ENCODE measurements at places on chromosomes 7 and 10. TPM values are rescaled to one million over a fixed set of nuclear protein-coding genes. Genes with fewer than 3 reads are reported as not detected.

DNA sequence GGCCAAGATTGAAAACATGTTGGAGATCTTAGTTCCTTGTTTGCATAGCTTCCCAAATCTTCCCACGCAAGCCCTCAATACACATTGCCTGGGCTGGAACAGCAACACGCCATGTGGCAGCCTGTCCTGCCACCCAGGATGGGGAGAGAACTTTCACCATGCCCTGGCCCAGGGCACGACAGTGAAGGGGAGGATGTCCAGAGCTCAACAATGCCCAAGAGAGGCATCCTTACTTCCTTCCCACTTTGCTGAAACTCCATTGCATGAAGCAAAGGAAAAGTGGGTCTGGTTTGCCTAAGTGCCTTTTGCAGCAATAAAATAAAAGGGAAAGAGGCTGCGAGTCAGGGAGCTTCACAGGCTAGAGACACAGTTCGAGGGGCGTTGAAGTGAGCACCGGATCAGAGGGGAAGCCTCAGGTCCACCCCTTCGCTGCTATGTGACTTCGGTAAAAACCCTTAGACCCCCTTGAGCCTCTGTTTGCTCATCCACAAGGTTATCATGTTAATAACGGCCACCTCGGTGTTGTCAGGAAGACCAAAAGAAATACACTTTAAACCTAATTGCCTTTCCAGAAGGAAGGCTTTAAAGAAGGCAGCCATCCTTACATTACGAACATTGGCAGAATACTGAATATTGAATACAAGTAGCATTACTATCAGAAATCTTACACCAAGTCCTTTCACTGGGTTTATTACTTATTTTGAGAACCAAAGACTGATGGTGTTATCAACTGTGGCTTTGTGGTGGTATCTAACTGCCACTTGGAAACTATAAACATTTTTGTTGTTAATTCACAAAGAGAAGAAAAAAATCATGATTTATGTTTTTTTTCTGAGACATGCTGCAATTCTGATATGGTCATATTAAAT is 133.3 kb downstream of the ICA1 start:
- DNase-seq = no peak

- no peak for DNase-seq
These were observed 235.8 kb upstream of the IGFBP3 start for GRCh38 chr7:46156853-46157252.

- no peak for DNase-seq
These were observed 9.1 kb upstream of the CXCL12 start for GRCh38 chr10:44393834-44394547.

The OPALIN gene
- total RNA-seq = not detected

DNA sequence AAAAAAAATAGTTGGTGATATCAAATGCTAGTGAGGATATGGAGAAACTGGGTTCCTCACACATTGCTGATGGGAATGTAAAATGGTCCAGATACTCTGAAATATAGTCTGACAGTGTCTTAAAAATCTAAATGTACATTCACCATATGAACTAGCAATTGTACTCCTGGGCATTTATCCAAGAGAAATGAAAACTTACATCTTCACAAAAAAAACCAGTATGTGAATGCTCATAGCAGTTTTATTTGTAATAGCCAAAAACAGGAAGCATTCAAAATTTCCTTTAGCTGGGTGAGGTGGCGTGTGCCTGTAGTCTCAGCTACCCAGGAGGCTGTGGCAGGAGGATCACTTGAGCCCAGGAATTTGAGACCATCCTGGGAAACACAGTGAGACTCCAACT is 2.1 kb upstream of the SSC4D start:
- no peak for DNase-seq

DNA sequence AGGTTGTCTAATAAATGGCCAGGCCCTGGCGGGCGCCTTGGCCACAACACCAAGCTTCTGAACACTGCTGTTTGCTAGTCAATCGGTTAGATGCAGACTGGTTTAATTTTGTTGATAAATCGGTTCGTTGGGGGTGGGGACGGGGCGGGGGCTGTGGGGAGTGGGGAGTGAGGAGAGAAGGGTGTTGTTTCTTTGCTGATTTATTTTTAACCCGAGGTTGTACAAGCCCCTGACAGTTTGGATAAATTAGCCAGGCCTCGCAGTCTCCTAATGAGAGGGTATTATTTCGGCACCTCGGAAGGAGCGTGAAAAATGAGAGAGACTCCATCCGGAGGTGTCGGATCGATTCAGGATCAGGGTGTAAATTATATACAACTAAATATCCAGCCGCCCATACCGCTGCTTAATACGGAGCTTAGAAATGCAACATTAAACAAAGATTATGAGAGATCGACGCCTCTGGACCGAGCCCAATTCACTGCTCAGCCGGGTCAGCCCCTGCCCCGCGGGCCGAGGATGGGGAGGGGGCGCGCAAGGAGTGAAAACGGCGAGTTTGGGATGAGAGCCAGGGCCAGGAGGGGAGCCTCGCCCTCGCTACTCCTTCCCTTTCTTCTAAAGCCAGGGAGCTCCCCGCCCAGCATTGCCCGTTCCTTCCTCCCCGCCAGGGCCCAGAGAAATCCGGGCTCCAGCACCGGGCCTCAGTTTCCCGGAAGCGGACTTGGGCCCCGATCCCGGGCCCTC is 8.0 kb downstream of the UNCX start:
- DNase-seq = no peak

The MMRN2 gene
- 18.8 TPM for total RNA-seq

The BLNK gene
- total RNA-seq = 7.0 TPM

- no peak for DNase-seq
These were observed 158.9 kb downstream of the EGFR start for GRCh38 chr7:55177589-55178261.

- no peak for DNase-seq
These were observed 431.5 kb upstream of the PCDH15 start for GRCh38 chr10:55232553-55232952.

DNA sequence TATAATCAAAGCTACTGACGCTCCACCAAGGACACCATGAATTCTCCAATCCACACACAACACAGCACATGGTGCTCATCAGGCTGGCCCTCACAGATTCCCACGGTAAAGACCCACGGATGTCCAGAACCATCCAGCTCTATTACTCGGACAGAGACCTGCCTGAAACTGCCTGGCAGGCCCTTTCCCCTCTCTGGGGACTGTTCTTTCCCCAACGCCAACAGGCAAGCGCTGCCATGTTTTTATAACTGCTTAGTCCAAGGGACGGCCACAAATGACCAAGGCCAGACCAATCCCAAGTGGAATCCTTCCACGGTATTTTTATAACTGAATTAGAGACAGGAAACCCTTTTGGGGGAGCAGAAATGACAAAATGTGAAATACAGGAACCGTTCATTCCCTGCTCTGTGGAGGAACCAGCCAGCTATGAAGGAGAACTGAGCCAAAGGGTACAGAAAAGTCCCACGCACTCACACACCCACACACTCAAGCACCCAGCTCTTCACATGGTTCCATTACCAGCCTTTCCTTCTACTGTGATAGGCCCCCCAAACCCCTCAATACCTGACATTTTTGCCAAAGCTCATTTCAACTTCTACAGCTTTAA is 4.1 kb downstream of the PIP4K2A start:
- DNase-seq = no peak

GRCh38 chr7:140229101-140229525 is 52.3 kb upstream of the KDM7A start:
- DNase-seq = no peak

GRCh38 chr10:28684986-28685580 is 7.8 kb downstream of the BAMBI start:
- no peak for DNase-seq

DNA sequence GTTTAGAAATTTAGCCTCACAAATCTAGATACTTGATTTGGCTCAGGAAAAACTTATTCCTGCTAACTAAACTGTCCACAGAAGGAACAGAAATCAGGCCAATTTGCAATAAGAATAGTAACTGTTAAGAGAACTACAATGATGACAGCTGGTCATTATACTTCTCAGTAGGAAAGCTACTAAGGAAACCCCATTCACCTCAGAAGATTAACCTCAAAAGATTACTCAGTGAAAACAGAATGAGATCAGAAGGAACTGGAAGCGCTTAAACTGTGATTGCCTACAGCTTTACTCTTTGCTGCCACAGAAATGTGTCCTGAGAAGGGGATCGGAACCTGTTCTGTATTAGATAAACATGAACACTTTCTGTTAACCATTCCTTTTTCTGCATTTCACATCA is 24.3 kb upstream of the DNAJB12 start:
- DNase-seq = no peak

GRCh38 chr10:60021361-60021760 is 115.0 kb upstream of the CCDC6 start:
- DNase-seq = no peak

GRCh38 chr10:5283305-5284158 is 81.2 kb upstream of the UCN3 start:
- no peak for DNase-seq

- DNase-seq = no peak
These were observed 267.4 kb downstream of the ADK start for GRCh38 chr10:74418285-74418872.

GRCh38 chr7:91814189-91814588 is 66.3 kb downstream of the MTERF1 start:
- no peak for DNase-seq

The STAMBPL1 gene
- 4.9 TPM for total RNA-seq

DNA sequence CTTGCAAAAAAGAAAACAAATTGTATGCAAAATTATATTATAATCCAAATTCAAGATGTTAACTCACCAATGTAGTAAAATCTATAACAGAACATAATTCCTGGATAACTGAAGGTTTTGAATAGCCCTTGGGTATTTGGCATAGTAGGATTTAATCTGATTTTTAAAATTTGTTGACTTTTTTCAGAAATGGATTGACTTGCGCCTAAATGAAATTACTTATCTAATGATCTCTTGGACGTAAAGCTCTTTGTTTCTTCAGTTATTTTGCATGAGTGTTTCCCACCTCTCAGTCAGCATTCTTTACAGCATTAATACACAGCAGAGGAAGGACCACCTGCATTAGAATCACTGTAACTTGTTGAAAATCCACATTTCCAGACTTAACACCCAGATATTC is 169.6 kb downstream of the SEPTIN7 start:
- no peak for DNase-seq

The KLHL7 gene
- total RNA-seq = 43.8 TPM

DNA sequence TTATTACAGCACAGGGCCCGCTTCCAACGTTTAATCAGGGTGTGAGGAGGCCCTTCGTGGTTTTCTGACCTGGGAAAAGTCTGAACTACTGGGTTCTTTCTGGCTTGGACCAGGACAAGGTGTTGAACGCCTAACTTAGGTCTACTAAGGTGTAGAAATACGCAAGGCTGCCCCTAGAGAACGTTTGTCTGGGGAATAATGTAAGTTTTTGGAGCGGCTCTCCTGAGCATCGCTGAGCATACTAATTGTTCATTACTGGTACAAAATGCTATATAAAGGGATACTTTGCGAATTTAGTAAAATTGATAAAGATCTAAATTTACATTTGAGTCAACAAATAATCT is 32.4 kb upstream of the TOMM7 start:
- no peak for DNase-seq

GRCh38 chr7:36044101-36044892 is 108.8 kb upstream of the EEPD1 start:
- DNase-seq = no peak

The MRLN gene
- total RNA-seq = not detected

- DNase-seq = peak; percentile 80
These were observed 7.3 kb upstream of the LBX1 start for GRCh38 chr10:101236376-101237080.

The EPDR1 gene
- total RNA-seq = 107 TPM

DNA sequence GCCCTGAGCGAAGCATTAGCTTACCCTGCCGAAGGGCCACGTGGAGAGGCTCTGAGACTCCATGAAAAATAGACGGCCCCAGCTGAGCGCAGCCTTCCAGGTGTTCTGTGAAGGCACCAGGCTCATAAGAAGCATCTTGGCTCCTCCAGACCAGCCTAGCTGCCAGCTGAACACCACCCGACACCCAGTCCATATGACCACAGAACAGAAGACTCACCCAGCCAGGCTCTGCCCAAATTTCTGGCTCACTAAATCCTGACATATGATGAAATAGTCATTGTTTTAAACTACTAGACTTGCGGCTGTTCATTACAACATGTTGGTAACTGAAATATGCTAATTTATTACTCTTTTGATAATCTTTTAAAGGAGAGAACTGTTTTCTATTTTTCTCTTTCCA is 99.5 kb upstream of the ABI1 start:
- DNase-seq = no peak

DNA sequence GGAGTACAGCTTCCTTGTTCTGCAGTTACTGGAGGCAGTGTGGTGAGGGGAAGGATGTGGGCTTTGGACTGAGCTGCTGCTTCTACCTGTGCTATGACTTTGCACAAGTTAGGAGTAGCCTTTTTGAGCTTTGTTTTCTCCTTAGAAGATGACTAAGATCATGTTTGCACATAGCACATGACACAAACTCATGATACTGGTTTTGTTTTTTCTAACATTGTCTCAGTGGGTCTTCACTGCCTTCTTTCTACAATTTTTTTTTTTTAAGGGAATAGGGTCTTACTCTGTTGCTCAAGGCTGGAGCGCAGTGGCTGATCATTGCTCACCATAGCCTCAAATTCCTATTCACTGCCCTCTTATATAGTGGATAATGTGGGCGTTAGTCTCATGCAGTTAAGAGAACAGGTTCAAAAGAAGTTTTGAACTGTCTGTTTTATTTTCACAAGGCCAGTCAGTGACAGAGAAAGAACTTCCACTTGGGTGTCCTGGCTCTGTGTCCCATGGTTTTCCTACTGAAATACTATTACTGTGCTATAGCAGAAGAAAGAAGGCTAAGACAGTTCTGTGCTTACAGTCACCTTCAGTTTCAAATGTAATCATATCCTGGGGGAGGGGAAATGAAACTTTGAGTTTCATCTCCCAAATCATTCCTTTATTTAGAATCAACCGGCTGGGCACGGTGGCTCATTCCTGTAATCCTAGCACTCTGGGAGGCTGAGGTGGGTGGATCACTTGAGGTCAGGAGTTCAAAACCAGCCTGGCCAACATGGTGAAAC is 72.0 kb downstream of the KAT6B start:
- peak; percentile 26 for DNase-seq

GRCh38 chr7:135856356-135857144 is 107.9 kb upstream of the FAM180A start:
- DNase-seq = no peak

DNA sequence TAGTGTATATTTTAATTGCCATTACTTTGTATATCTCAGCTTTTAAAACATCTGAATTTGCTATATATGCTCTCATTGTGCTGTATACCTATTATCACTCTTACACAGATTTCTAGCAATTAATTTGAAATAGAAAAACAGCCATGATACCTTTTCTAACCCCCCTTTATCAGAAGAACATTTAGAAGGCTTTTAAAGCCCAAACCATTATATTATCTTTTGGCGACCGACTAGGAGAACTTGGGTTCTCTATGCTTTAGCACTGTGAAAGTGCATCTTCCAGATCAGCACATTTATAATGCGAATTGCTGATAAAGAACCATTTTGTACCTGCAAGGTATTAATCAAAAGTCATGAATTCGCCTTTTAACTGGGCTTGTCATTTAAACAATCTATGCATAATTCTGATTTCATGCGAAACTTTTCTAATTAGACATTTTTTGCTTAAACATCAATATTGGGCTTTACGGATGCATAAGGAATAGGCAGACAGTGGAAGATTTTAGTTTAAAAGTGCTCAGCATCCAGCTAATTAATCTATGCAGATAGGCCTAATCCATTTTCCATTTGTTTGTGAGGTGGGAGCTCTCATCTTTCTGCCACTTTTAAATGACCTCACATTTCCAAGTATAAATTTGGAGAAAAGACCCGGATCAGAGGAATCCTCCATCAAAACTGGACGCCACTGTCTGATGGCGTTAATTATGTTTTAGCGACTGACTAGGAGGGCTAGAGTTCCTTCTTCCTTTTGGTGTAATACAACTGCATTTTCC is 1.2 kb upstream of the MLLT10 start:
- no peak for DNase-seq
